ENCODE measurements at places on chromosomes 1 and 21.

GRCh38 chr1:55064861-55065263 is 25.5 kb downstream of the PCSK9 start:
- no peak for DNase-seq

DNA sequence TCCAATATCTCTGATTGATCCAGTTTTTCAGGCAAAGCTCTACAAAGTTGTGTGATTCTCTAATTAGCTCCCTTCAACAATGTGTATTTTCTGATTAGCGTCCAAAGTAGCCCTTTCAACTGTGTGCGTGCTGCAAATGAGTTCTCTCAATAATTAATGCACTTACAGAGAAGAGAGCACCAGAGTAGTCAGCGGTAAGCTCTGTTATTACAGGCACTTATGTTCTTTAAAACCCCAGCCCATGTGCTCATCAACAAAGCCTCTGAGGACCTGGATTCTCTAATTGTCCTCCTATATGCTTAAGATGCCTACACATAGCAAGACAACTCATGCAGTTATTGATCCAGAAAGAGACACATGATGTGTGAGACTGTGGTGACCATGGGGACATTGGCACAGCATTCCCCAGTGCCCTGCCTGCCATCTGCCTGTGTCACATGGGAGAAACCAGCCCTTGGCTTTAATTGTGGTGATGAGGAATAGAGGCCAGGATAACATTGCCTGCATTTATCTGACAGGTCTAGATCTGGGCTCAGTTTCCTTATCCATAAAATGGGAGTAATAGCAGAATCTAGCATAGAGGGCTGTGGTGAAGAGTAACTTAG is 151.7 kb downstream of the PCP4 start:
- no peak for DNase-seq

DNA sequence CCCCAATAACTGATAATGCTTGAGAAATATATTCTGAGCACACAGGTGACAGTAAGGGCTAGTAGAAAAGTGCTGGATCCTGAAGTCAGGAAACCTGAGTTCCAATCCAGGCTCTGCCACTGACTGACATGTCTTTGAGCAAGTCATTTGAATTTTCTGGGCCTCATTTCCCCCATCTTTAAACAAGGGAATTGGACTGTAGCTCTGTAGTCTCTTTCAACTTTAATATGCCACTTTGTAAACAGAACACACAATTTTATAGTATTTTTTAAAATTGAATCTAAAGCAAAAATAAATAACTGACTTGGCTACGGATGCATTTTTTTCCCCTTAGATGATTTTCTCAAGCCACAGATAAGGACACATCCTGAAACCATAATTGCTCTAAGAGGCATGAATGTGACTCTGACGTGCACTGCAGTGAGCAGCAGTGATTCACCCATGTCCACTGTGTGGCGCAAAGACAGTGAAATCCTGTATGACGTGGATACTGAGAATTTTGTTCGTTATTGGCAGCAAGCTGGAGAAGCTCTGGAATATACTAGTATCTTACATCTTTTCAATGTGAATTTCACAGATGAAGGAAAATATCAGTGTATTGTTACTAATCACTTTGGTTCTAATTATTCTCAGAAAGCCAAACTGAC is 37.0 kb downstream of the LRIG2 start:
- DNase-seq = no peak

DNA sequence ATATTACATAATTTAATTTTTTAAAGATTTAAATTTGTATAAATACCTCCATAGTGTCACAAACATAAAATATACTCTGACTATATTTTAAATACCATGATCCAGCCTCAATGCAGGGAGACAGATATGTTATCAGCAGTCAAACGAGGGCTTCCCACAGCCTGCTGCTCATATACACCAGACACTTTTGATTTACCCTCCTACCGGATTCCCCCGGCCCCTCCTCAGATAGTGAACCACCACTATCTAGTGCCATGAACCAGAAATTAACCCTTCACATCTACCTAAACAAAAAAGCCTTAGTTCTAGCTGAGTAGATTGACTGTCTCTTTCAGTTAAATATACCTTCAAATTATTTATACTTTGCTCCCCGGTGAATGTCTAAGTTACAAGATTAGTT is 52.4 kb upstream of the C1orf53 start:
- no peak for DNase-seq

DNA sequence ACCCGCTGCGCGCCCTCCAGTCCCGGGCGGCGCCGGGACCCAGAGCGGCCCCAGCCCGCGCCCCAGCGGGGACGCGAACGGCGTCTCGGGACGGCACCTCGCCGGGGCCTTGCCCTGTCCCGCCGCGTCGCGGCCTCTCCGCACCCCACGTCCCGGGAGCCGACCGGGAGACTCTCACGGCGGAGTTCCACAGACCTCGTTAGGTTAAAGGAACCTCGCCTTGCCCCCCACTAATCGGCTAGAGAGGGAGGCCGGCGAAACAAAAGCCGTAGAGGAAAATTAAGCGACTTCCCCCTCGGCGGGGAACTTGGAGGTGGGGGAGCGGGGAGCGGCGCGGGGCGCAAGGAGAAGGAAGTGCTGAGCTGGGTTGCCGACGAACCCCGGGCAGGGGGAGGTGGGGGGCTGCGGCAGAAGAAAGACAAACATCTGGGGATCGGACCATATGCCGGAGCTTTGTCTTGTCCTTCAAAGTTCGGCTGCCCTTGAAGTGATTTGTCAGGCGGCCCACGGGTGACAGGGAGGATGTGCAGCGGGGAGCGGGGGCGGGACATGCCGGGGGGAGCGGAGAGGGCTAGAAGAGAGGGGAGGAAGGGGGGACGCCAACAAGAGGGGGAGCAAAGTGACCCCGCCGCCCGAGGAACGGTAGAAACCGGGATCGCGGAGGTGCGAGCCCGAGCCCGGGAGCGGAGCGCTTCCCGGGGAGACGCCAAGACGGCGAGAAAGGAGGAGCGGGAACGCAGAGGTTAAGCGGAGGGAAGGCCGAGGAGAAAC is 120.0 kb upstream of the RRP15 start:
- DNase-seq = peak; percentile 6

GRCh38 chr1:187244623-187245022 is 415.9 kb downstream of the PLA2G4A start:
- DNase-seq = no peak

DNA sequence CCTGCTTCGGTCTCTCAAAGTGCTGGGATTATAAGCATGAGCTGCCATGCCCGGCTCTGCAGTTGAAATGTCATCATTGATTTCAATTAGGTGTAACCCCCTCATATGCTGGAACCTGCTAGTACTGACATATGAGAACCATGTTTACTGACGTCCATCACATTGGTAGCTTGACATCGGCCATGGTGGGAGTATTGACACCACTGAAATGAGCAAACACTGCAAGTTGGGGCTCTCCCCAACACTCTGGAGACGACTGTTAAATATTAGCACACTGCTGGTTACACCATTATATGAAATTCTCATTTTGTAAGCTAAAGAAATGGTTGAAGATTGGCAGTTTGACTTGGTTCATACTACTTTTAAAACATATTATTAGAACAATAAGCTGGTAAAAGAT is 63.7 kb downstream of the CNST start:
- DNase-seq = no peak

- DNase-seq = no peak
Measured at GRCh38 chr1:87143413-87144135, 185.1 kb upstream of the LMO4 start.

DNA sequence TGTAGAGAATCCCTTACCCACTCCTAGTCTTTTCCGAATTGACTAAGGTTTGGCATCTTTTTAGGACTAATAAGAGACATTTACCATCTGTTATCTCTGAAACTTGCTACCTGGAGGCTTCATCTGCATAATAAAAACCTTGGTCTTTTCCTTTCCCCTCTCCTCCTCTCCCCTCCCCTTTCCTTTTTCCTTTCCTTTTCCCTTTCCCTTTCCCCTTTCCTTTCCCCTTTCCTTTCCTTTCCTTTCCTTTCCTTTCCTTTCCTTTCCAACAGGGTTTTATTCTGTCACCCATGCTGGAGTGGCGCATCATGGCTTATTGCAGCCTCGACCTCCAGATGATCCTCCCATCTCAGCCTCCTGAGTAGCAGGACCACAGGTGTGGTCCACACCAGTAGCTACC is 195.7 kb downstream of the RYR2 start:
- no peak for DNase-seq

DNA sequence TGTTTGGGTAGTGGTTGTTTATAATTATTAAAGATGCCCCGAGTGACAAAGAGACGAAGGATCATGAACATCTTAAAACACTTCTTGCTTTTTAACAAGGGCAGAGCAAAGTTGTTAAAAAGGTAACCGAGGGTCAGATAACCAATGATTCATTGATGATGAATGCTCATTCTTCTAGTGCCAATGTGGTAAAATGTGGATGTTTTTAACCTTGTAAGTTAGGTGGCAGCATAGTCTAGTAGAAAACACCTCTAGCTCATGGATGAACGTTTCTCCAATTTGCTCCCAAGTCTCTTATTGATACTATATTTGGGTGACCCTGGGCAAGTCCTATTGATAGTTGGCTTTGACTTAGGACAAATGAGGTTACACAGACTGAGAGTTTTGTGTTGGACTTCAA is 167.9 kb downstream of the KIF26B start:
- DNase-seq = no peak

DNA sequence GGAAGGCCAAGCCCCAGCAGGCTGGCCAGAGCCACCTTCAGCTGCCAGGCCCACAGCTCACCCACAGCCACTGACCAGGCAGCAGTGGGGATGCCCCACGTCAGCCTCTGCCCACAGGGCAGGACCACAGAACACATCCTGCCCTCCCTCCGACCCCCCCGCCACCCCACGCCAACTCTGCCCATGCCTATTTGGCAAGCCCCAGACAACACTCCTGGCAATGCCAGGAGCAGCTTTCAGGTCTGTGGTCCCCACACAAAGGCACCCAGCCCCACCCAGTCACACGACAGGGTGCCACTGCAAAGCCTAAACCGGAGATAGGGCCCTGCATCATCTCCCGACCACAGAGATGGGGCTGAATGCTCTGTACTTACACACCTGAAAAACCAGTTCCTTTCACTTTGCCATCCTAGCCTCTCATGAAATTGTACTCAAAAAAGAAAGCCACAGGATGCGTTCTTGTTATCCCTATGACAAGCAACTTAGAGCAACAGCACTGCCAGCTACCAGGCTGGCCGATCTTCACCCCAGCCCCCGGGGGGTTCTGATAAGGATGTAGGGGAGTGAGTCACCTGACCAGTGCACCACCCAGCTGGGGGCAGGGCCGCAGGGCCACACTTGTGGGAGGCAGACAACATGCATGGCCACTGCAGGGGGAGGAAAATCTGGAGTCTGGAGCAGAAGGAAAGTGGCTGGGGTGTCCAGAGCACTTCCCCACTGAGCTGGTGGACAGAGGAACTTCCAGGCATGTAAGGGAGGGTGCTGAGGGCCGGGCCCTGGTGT is 36.2 kb downstream of the UBE2G2 start:
- DNase-seq = no peak

DNA sequence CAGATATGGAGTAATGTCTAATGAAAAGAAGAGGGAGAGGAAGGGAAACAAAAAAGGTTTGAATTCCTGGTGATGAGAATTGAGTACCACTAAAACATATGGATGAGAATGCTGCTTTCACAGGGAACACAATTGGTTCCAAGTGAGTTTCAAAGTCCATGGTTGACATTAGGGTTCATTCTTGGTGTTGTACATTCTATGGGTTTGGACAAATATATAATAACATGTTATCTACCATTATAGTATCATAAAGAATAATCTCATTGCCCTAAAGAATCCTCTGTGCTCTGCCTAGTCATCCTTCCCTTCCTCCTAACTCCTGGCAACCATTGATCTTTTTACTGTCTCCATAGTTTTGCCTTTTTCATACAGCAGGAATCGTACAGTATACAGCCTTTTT is 20.1 kb downstream of the TMCO1 start:
- no peak for DNase-seq

DNA sequence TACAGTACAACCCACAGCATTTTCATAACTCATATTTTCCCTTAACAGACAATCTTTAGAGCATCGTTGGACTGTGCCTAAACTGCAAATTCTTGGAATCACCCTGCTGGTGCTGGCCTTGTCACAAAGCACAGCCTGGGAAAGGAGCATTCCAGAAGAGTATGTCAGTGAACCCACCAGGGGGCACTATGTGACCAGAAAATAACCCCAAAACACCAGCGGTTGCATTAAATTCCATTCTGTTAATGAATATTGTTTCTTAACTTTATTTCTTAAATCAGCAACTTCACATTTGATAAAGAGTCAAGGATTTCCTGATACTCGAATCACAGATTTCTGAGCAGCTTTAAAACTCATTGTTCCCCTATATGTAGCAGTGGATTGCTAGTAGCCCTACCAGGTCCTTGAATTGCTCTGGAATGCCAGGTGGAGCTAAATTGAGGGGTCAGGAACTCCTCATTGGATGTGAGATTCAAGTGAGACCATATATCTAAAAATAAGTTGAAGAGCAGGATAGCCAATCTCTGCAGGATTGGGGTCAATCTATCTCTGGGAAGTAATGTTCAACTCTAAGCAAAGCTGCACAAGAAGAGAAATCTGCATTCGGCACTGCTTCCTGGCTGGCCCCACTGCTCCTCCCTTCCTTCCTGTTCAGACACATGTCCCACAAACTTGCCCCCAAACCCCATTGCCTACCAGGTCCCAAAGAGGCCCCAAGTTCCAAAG is 12.7 kb upstream of the RAB4A start:
- peak; percentile 49 for DNase-seq

DNA sequence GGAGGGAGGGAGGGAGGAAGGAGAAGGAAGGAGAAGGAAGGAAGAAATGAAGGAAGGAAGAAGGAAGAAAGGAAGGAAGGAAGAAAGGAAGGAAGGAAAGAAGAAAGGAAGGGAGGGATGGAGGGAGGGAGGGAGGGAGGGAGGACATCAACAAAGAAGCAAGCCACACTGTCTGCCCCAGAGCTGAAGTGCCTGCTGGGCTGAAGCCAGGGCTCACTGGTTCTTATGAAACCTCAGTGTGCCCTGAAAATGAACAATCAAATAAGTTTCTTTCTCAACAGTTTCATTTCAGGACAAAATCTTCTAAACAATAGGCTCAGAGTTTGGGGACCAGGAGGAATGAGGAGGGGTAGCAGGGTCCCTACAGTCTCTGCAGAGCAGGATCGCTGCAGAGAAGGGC is 21.1 kb downstream of the ARHGEF19 start:
- DNase-seq = no peak

- no peak for DNase-seq
Measured at GRCh38 chr1:83750201-83750600, 248.7 kb downstream of the TTLL7 start.
